Fibroblast of skin of right quadriceps (primary cell): ENCODE measurements at places on chromosomes 5 and 9.
A peak's percentile ranks its signal among the peaks of the same experiment; 100 is the strongest.

DNA sequence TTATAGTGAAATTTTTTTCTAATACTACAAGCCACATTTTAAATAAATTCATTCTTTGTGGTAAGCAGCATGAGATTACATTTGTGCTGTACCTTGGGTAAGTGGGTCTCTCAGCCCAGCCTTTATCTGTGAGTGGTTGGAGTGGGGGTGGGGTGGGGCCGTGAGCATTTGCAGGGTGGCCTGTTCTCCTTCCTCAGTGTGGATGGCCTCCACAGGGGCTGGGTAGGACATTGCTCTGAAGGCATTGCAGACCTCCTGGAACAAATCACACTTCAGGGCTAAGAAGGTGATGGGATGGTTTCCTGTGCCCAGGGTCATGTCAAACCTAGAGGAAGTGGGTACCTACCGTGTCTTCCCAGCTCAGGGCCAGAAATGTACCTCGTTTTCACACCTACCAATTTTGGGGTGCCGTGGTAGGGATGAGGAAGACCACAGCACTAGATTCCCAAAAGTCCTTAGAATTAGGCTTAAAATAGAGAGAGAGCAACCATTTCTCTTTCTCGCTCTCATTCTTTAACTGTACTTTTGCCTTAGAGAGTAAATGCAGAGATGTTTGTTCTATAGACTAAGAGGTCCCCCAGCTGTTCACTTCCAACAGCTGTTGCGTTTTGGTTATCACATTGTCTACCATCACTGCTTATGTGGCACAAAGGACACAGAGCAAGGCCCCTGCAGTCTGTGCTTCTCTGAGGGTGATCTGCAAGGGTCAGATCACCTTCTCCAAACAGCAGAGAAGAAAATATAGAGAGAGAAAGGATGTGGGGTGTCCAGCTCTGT, 83.4 kb upstream of the CTSL start:
- no peak for DNase-seq

DNA sequence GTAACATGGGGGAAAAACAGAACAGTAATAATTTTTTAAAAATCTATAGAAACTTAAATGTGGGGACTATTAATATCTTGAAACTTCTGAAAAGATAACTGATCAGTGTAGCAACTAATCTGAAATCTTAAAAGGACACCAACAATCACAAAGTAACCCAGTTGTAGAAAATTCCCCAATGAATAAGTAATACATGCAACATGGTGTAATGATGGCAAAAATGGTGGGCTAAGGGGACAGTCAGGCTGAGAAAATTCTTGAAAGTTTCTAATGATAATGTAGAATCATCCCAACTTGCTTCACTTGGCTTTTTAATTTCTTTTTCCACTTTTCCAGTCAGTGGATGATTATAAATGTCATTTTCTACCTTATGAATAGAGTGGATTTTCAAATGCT, 5.4 kb downstream of the NFIL3 start:
- DNase-seq, result no peak

DNA sequence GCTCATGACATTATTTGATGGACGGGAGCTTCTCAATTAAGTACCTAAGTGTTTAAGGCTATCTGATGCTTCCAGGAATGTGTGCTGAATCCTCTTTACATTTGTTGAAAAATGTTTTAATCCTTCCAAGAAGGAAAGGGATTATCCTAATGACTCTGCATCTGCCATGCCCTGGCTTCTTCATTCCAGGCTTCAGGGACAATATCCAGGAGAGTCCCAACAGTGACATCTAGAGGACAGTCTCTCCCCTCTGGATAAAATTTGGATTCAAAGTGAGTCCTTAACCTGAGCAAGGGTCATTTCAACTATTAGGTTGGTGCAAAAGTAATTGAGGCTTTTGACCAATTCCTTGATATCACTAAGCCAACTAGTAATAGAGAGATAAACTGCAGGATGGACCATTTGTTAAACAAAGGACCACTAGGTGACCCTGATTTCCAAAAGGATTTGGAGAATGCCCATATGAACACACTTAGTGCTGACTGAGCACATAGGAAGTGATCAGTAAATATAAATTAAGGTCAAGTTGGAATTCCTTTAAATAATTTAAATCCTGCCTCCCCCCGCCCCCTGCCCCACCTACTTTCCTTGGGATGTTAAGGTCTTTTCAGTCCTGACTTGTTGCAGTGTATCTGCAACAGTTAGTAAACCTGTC, 19.1 kb downstream of the TNFSF8 start:
- DNase-seq, result peak; percentile 65

DNA sequence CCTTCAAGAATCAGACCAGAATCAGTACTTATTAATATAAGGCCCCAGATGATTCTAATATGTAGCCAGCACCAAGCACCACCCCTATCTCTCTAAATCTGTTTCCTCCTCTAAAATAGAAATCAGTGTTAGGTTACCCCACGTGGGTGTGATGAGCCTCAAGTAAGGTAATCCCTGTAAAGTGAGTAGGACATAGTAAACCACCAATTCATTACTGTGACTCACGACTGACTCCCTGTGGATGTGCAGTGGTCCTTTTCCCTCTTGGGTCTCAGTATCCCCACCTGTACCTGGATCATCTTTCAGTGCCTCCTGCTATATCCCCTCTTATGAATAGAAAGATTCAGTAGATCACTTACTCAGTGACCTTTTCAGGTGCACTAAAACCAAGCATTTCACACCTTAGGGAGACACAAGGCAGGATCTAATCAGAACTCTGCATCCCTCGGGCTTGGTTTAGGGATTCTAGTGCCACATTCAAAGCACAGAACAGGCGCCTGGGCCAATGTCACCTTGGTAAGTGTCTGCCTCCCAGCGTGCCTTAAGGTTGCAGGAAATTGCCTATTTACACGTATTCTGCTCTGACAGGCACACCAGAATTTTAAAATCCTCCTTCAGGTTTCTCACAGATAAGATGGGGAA, 12.2 kb upstream of the ALDH1B1 start:
- DNase-seq, result peak; percentile 17

DNA sequence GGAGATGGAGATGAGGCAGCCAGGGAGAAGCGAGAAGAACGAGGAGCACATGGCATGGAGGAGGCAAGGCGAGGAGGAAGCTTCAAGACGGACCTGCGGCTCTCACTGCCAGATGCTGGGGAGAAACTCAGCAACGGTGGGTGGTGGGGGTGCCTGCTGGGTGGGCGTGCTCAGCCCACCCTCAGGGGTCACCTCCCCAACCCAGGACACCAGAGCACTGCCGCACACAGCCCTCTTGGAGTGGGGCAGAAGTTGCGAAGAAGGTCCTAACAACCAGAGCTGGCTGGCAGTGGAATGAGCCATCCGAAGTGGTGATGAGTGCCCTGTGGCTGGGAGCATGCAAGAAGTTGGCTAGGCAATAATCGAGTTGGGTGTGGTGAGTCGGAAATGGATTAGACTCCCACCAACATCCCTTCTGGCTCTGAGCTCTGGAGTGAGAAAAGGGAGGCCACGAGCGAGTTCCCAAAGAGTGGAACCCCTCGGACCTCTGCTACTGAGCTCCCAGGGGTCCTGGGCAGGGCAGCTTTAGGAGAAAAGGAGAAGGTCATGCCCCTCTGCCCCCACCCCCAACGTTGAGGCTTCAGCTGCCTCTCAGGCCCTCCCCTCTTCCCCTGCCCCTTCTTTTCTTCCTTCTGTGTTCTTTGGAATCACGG, 212.7 kb upstream of the MVB12B start:
- DNase-seq, result no peak

- DNase-seq, result peak; percentile 96
Observed at GRCh38 chr9:123784518-123784917, 145.4 kb downstream of the DENND1A start.
